ENCODE measurements at places on chromosomes 5 and 9.
A peak's percentile ranks its signal among the peaks of the same experiment; 100 is the strongest.

DNA sequence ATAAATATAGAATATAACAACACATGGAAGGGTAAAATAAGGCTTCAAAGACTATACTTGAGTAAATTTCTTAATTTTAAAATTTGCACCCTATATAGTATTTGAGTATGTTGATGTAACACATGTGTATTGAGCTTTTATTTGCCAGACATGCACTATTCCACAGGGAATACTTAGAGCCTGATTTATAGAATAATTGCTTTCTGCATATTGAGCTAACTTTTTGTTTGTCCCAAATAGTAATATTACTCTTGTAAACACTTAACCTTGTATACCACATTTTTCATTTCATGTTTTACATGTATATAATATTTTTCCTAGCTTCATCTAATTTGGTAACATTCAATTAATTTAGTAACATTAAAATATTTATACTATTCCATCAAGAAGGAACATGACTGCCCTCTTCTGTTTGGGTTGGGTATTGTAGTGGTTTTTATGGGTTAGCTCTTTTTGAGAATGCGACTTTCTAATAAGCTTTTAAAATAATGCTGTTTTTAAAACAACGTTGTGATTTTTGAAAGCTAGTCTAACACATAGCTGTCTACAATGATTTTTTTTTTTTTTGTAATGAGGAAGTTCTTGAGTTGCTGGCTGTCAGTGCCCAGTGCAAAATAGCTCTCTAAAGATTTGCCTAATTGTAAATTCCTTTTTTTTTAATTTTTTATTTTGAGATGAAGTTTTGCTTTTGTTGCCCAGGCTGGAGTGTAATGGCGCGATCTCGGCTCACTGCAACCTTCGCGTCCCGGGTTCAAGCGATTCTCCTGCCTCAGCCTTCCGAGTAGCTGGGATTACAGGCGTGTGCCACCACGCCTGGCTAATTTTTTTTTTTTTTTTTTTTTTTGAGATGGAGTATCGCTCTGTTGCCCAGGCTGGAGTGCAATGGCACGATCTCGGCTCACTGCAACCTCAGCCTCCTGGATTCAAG is 4.8 kb downstream of the SUB1 start:
- DNase-seq, result no peak

DNA sequence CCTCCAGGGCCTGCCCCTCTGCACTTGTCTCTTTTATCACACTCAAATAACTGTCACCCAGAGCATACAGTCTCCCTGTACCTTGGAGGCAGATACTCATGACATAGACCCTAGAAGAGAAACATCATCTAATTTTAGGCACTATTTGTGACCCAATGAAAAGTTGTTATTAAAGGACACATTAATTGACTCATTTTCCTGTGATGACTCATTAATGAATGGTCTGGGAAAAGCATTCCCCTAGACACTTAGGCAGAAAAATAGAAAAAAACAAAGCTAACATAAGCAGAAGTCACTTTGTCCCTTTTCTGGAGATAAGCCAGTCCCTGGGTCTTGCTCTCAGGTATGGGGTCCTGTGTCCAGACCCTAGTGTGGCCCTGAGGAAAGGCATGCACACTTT is 15.0 kb downstream of the TRPC7 start:
- DNase-seq, result no peak

GRCh38 chr5:60788863-60789513 is 55.1 kb downstream of the ELOVL7 start:
- no peak for DNase-seq

DNA sequence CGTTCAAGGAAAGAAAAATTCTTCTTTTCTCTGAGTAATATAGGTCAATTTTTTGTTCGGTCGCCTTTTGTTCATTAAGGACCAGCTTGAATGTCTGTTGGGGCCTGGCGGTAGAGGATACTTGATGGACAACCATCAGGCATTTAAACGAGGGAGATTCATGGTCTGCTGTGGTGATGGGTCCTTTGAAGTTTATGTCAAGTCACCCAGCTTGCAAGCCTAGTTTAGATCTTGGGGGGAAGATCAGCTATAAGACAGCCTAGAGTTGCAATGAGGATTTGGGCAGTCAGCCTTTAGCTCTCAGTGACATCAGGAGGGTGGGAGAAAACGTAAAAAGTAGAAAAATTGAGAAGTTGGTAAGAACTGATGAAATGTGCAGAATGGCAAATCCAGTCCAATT is 80.2 kb upstream of the SPRY4 start:
- no peak for DNase-seq

- no peak for DNase-seq
These were observed 264.1 kb downstream of the MLLT3 start for GRCh38 chr9:20358207-20358606.

DNA sequence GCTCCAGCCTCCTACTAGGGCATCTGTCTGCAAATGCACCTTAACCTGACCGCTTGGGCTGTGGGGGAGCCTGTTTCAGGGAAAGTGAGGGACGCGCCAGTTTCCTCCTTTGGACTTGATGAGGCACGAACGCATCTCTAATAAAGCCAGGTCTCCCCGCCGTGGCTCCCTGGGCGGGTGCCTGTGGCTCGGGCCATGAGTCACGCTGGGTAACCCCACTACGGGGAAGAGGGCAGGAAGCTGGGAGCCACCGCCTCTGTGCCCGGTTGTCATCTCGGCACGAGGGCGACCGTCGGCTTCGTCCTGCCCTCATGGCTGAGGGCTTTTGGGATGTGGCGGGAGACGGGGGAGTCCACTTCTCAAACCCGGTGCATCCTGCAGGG is 12.1 kb downstream of the NOTCH1 start:
- DNase-seq, result no peak

GRCh38 chr5:112682621-112683061 is 55.0 kb upstream of the APC start:
- DNase-seq, result no peak

GRCh38 chr9:2526071-2526828 is 95.3 kb upstream of the VLDLR start:
- no peak for DNase-seq

DNA sequence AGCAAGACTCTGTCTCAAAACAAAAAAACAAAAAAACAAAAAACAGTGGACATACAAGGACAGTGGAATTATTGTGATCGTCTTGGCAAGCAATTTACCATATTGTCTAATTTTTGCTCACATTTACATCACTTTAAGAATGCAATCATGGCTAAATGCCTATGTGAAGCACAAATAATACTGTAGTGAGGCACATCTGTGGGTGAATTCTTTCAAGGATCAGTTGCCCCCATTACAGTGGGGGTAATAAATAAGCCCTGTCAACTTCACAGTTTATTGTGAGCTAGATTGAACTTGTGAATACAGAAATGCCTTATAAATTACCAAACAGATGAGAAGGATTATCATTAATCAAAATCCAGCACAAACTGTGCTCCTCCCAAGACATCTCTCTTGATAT is 150.2 kb upstream of the PAPPA start:
- DNase-seq, result no peak

- peak; percentile 26 for DNase-seq
These were observed 88.1 kb downstream of the FGF1 start for GRCh38 chr5:142597546-142598337.

- DNase-seq, result no peak
These were observed 16.6 kb upstream of the PSMD5 start for GRCh38 chr9:120859361-120859760.

GRCh38 chr5:91269198-91269597 is 113.9 kb downstream of the ARRDC3 start:
- no peak for DNase-seq

- no peak for DNase-seq
These were observed 12.4 kb downstream of the NR6A1 start for GRCh38 chr9:124758691-124759090.

GRCh38 chr9:6779417-6780241 is 21.9 kb downstream of the KDM4C start:
- no peak for DNase-seq

DNA sequence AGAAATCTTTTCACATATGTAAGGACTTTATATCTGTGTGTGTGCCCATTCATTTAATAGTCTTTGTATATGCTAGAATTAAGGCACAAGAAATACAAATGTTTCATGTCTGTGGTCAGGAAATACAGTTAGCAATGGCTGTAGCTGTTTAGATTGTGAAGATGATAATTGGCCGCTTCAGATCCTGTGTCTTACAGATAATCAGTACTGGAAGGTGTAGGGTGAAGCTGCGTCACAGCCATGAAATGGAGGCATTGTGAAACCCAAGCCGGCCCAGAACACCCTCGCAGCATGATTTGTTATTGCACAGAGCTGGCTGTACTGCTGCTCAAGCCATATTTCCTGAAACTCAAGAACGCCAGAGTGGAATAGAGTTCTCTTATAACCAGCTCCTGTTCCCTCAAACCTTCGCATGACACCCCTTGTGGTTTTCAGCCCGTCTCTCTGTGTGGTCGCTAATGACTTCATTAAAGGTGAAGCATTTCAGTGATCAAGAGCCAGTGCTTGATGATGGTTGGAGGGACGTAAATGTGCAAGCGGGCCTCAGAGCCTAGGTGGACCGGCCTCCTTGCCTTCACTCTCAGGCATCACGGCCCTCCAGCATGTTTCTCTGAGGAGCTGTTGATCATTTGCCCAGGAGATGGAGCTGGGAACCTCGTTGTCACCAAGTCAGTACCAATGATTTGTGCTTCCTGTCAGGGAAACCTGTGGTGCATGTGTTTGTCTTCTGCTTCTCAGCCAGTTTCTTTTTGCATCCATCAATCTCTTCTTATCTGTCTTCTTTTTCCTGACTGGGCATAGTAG is 80.1 kb downstream of the F2RL2 start:
- DNase-seq, result no peak

DNA sequence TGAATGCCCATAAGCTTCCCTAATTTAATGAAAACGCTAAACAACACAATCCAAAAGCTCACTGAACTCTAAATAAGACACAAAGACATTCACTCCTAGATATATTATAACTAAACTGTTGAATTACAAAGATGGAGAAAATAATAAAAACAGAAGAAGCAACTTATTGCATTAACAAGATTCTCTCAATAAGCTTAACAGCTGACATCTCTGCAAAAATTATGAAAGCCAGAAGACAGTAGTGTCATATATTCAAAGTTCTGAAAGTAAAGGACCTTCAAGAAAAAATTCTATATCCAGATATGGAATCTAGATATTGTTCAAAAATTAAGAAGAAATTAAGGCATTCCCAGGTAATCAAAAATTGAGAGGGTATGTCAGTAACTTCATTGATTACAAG is 957.8 kb upstream of the TYRP1 start:
- DNase-seq, result no peak

DNA sequence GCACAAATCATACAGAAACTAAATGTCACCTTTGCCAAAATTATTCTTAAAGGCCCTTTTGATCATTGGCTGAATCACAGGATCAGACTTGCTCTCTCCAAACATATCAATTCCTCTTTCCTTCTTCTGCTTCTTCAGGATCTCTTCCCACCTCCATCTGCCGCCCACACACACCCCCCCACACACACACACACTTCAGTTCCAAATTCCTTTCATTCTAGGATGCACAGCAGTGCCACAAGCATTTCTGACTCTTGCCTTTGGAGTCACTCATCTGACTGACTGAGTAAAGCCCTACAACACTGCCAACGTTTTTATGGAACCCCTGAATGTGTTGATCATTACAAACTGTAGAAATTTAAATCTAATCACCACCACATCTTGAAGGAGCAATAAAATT is 22.9 kb downstream of the DNAH5 start:
- DNase-seq, result peak; percentile 17

DNA sequence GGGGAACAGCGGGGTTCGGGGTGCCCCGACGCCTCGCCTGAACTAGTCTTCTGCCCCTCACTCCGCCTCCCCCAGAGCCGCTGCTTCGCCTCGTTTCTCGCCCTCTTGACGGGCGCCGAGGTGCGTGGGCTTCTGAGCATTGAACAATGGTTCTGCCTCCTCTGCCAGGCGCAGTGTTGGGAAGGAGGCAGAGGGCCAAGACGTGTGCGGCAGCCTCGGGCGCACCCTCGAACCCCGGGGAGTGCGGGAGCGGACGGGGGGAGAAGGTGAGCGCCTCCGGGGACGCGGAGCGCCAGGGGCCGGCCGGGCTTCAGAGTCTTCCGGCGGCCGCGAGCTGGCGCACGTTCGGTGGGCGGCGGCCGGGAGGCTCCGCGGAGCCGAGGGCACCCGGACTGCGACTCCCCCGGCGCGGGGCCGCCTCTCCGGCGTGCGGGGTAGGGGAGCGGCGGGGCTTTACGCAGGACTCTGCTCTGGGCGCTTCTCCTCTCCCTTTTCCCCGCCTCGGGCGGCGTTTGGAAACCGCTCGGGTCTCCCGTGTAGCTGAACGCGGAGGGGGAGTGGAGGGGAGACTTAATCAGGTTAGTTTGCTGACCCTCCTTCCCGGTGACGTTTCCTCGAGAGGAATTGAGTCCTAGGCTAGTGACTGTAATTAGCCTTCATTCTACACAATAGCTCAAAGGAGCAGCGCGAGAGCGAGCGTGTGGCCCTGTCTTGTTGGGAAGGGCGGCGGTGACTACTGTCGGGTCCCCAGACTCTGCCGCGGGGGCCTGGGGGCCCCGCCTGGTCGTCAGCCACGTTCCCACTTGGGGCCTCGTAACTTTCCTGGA is 1.1 kb downstream of the VLDLR start:
- peak; percentile 39 for DNase-seq

- DNase-seq, result no peak
These were observed 29.2 kb downstream of the UGCG start for GRCh38 chr9:111925784-111926183.

- no peak for DNase-seq
These were observed 47.7 kb upstream of the TCERG1 start for GRCh38 chr5:146399481-146399880.

GRCh38 chr5:178267245-178267644 is 34.6 kb upstream of the PHYKPL start:
- DNase-seq, result no peak

DNA sequence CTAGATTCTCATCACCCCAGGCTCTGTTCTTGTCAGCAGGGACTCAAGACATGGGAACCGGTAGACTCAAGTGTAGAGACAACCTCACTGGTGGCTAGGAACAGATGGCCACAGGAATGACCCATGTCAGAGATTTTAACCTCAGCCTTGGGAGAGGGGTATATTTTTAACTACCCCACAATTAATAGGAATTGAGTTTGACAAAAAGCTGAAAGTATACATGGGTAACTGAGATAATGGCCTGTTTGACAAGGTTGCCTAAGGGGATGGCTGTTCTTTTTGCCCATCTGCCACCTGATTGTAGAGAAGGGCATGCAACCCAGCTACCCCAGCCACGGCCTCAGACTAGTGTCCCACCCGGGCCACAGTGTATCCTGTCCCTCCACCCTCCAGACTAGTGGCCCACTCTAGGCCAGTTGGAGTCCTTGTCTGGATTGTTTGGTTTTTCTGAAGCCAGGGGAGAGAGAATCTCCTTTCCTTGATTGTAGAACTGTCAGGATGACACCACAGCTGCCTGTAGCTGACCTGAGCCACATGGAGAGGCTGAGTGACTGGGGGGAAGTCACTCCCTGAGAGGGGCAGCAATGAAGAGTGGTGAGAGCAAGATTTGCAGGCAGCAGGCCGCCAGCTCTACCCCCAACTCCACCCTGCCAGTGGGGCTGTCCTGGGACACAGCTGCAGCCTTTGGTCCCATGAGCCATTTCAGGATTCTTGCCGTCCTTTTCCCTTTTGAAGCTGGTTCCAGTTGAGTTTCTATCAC is 14.6 kb upstream of the ANGPTL2 start:
- no peak for DNase-seq
